Progenitor cell of endocrine pancreas (in vitro differentiated cells): ENCODE measurements at places on chromosomes 2 and 18. TPM values are rescaled to one million over a fixed set of nuclear protein-coding genes. Genes with fewer than 3 reads are reported as not detected.

The POTEE gene
- 3.3 and 4.7 TPM in 2 replicates for total RNA-seq

The MYOM1 gene
- 1.1 TPM in 2 replicates for total RNA-seq

The FSHR gene
- 0.44 and 0.74 TPM in 2 replicates for total RNA-seq

The PSTPIP2 gene
- 6.1 and 7.0 TPM in 2 replicates for total RNA-seq

The GYPC gene
- 29.5 and 34.5 TPM in 2 replicates for total RNA-seq

The REG3A gene
- not detected in 2 replicates for total RNA-seq

The PMAIP1 gene
- 4.6 and 4.9 TPM in 2 replicates for total RNA-seq

The GALR1 gene
- total RNA-seq, result 2.9 and 4.0 TPM in 2 replicates

The NETO1 gene
- 52.4 and 57.5 TPM in 2 replicates for total RNA-seq

The BABAM2 gene
- 37.1 and 37.6 TPM in 2 replicates for total RNA-seq
